ENCODE measurements at places on chromosomes 2 and 18.

DNA sequence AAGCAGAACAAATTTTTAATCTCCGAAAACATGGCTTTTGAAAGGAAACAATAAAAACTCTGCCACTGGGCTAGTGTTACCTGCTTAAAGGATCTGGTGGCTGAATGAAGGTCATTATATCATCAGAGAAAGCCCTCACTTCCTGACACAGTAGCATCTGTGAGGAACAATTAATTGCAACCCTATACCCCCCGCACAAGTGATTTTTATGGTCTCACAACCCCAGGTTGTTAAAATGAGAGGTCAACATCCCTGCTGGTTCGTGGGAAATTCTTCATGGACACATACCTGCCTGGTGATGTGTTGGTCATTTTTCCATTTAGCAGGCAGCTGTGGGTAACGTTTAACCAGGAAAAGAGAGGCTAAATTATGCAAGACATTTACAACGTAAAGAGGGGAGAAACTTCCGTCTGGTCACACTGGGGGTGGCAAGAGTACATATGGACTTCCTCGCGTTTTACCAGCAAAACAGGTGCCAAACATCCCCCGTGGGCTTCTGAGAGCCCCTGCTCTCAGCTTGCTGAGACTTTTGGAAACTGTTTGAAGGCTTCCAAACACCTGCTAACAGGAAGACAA lies 29.2 kb downstream of the NIFK start:
- DNase-seq: no peak

DNA sequence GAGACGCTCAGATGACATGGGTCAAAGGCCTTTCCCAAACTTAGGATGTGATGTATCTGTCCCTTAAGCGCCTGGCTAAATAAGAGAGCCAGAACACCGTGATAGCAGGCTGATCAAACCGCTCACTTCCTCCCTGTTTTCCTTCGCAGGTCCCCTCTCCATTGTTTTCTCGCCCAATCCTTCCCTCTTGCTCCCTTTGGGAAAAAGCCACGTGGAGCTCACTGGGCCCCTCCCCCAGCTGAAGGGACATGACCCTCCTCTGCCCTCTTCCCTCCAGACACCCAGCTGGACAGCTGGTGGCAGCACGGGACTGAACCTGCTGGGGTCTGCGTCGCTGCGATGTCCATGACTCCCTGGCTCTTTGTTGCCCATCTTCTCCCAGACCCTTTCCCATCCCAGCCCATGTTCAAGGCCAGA lies 201.7 kb downstream of the TNS1 start:
- DNase-seq: no peak

DNA sequence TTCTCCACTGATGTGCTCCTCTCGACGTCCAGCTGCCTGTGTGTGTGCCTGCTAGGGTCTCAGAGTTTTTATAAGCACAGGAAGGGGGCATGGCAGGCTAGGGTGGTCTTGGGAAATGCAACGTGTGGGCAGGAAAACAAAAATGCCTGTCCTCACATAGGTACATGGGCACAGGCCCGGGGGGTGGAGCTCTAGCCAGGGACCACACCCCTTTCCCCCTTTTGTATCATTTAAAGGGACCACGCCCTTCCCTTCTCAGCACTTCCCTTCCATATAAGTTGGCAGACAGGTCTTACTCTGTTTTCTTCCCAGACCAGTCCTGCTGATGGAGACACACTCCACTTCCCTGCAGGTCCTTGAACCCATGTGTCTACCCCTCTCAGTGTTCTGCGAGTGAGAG lies 645.0 kb downstream of the CBLN2 start:
- DNase-seq: no peak

GRCh38 chr2:127719301-127720218 lies 18.3 kb downstream of the SFT2D3 start:
- DNase-seq: no peak

GRCh38 chr2:19854596-19855541 lies 46.9 kb downstream of the TTC32 start:
- no peak for DNase-seq

DNA sequence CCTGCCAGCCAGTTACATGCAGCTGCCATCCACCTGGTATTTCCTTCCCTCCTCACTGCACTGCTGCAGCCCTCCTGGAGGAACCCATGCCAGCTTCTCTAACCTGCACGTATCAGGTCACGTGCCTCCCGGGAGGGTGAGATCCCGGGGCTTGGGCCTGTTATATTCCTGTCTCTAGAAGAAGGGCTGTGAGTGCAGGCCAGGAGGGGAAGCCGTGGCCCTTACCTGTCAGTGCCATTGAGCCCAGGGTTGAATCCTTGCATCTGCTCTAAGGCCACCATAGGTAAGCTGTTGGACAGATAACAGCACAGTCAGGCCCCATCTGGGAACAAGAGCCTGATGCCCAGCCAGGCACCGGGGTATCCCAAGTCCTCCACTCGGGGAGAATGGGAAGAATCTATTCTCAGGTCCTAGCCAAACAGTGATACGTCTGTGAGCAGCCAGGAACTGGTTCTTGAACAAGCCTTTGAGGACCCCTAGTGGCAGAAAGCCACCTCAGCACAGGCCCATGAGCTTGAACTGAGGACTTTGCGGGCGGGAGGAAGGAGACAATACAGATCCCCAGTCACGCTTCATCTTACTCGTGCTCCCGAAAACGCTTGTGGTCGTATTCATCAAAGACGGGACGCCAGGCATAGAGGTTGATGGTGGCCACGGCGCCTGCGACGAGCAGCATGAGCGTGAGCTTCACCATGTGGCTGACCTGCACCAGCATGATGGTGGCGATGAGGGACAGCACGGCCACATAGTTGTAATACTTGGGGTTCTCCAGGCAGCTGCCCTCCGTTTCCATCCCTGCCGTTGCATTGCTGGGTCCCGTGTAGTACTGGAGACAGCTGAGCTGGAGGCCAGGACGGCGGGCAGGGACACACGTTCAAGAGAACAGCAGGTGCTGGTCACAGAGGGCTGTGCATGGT lies 34.4 kb downstream of the CENPO start:
- peak; percentile 45 for DNase-seq

- DNase-seq: peak; percentile 97
These were observed at the start of gene NFE2L2 for GRCh38 chr2:177264693-177265587. Gene NFE2L2 (minus strand): TSS chr2:177264727. CDS start chr2:177264576, 151 bp downstream.

DNA sequence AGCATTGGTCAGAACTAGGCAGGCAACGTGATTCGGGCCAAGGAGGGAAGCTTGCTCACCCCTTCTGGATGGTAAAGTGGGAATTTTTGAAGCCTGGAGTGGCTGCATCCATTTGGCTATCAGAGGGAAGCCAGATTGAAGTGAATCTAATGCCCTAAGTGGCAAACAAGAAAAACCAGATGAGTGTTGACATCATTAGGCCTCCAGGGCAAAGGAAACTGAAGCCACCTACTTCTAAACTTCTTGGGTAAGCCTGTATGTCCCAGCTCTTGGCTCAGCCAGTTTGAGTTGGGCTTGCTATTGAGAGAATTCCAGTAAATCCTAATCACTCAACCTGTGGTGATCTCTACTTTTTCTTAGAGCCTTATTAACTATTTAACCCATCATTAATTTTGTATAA lies 20.9 kb downstream of the SOX11 start:
- no peak for DNase-seq

GRCh38 chr2:206535260-206535986 lies 92.1 kb downstream of the ADAM23 start:
- no peak for DNase-seq

DNA sequence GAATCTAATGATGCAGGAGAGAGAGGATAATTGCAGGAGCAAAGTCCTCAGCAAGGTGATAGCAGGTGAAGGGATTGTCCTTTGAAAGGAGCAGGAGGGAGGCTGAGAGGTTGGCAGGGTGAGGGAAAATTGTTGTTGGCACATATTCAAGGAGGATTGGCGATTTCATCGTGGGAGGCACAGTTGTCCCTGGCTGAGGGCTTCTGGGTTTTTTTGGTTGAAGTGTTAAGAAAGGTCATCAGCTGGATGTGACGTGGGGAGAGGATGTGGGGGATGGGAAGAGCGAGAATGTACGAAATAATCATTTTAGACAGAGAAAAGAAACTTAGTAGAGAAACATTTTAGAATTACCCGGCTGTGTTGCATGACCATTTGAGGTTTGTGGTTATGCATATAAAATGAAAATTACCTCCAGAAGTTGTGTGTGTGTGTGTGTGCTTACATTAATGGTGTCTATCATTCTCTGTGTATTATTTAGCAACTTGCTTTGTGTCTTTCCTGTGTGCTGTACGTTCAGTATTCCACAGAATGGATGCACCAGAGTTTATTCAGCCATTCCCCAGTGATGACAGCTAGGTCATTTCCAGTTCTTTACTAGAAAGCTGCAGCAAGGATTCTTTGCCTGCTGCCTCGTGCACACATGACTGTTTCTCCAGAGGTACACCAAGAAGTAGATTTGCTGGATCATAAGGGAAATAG lies 67.6 kb downstream of the SDC1 start:
- no peak for DNase-seq

- no peak for DNase-seq
These were observed 176.6 kb downstream of the EN1 start for GRCh38 chr2:118670838-118671237.

- no peak for DNase-seq
These were observed 276.4 kb upstream of the CXCR4 start for GRCh38 chr2:136394136-136395060.

DNA sequence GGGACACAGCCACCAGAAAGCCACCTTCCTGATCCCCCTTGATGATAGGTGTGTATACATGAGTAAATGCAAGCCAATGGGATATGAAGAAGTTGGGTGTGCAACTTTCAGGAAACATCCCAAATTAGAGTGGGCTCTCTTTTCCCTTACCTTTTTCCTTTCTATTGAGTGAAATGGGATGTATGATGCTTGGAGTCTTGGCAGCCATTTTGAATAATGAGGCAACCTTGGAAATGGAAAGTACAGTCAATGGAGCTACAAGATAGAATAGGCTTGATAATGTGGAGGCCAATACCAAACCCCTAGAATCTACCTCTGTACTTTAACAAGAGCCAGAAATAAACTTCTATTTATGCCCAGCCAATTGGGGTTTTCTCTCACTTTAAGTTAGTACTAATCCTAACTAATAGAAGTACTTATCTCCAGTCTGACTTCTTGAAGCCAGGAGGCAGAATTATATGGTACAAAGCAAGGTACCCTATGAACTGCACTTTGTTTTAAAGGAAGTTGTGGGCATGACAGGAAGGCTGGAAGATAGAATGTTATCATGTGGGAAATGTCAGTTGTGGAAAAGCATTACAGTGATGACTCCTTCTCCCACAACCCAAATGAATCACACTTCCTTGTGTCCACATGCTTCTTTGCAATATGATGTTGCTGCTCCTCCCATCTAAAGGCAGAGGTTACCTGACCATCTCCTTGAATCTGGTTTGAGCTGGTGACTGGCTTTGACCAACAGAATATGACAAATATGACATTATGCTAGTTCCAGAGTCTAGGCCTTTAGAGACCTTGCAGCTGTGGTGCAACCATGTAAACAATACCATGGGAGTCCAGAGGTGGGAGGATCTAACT lies 12.9 kb upstream of the NABP1 start:
- DNase-seq: no peak

GRCh38 chr18:78828131-78828530 lies 151.5 kb upstream of the SALL3 start:
- no peak for DNase-seq

GRCh38 chr2:24824966-24825882 lies 32.0 kb downstream of the CENPO start:
- no peak for DNase-seq

DNA sequence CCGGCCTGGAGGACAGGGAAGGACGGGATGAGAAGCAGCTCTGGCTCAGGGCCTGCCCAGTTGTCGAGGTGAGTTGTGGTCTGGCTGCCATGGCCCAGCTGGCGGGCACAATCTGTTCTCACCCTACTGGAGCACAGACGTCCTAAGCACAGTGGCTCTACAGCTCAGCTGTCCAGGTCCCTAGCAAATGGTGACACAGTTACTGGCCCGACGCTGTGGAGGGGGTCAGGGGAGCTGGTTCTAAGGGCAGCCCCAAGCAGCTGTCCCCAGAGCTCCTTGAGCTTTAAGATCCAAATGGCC lies 32.9 kb downstream of the KCNK3 start:
- DNase-seq: no peak

GRCh38 chr2:15808944-15809343 lies 131.4 kb upstream of the MYCN start:
- DNase-seq: no peak

GRCh38 chr2:240053173-240054155 lies at the start of gene OR6B3:
Gene OR6B3 (minus strand): TSS chr2:240053521.
- DNase-seq: no peak

DNA sequence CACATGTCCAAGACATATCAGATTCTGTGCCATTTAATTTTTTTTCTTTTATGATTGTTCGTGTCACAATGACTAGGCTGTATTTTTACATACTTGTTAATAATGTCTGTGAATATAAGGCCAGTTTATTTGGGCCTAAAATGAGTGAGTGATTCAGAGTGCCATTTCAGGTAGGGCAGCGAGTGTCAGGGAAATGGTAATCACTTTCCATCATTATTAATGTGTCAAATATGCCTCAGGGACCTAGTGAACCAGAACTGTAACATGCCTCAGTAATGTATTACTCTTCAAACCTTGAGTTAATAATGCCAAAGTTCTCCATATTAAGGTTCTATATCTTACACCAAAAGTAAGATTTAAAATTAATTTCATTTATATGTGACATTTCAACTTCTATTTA lies 8.6 kb downstream of the FAM171B start:
- DNase-seq: no peak

GRCh38 chr2:235561450-235561849 lies 67.6 kb downstream of the AGAP1 start:
- DNase-seq: no peak

- DNase-seq: no peak
These were observed 88.3 kb downstream of the TXNL1 start for GRCh38 chr18:56550121-56550520.

DNA sequence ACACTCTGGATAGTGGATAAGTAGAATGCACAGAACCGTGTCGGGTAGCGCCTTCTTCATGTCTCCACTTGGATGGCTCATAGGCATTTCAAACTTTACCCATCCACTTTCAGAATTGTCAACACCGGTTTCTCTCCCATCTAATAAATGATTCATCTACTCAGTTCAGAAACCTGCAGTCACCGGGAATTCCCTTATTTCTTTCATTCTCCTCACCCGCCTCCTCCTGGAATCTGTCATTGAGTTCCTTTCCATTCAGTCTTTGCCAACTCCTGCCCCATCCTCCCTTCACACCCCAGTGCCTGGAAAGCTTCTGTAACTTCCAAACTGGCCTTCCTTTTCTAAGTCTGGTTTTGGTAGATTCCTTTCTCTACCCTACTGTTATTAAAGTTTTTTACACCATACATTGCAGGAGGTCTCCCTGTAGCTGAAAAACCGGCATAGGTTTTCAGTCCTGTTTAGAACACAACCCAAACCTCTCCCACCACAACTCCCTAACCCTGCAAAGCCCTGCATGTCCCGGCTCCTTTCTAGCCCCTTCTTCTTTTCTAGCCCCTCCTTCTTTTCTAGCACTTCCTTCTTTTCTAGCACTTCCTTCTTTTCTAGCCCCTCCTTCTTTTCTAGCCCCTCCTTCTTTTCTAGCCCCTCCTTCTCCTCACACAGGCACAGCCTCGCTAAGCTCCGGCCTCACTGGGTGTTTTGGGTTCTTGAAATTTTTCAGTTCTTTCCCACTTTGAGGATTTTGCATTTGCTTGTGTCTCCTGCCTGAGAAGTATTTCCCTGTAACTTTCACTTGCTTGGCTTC lies 133.9 kb upstream of the KLHL14 start:
- DNase-seq: no peak

Measured in activated T-helper 9 cell treated with anti-CD3 and anti-CD28 coated beads, Interleukin-2, amount 50 U/mL, for 16 hours (primary cell).